ENCODE measurements at places on chromosomes 7 and 10. TPM values are rescaled to one million over a fixed set of nuclear protein-coding genes. Genes with fewer than 3 reads are reported as not detected.

EPDR1 gene
- total RNA-seq = 11.7 TPM

TET1 gene
- total RNA-seq = 20.3 TPM

GALNT17 gene
- total RNA-seq = 0.38 TPM

TMEM273 gene
- total RNA-seq = 1.6 TPM

SPDYE2B gene
- total RNA-seq = not detected

ZNF282 gene
- total RNA-seq = 40.0 TPM

LIMK1 gene
- total RNA-seq = 51.0 TPM

GHITM gene
- 97.8 TPM for total RNA-seq

CLDN3 gene
- total RNA-seq = 0.36 TPM

WDFY4 gene
- total RNA-seq = 0.54 TPM

CALCR gene
- total RNA-seq = 0.62 TPM

PLOD3 gene
- 73.0 TPM for total RNA-seq

GATA3 gene
- total RNA-seq = 70.9 TPM

TFAM gene
- 39.4 TPM for total RNA-seq

VAX1 gene
- total RNA-seq = 26.3 TPM

Data from endothelial cell (in vitro differentiated cells).